ENCODE measurements at places on chromosomes 4 and X.

GRCh38 chr4:16083241-16084191 is at the start of gene PROM1:
Gene PROM1 (minus strand): TSS chr4:16084023. CDS start chr4:16075906, 8,117 bp downstream.
- DNase-seq: peak; percentile 85

- DNase-seq: no peak
Observed at GRCh38 chr4:44668526-44668925, 9.7 kb upstream of the GUF1 start.

DNA sequence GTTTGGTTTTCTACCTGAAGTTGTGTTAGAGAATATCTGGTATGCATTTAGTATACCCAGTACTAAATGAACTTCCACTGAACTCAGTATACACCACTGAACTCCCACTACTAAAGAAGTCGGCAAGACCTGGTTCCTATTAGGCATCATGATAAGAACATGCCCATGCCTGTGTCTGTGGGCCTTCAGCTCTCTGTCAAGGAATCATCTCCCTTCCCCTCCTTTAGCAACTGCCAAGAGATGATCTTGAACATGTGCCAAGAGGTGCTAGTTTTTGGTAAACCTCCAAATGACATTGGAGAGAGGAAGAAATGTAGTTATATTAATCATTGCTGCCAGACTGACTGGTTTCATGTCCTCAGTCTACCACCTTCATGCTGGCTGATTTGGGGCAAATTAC is 113.2 kb downstream of the ATP10D start:
- DNase-seq: no peak

DNA sequence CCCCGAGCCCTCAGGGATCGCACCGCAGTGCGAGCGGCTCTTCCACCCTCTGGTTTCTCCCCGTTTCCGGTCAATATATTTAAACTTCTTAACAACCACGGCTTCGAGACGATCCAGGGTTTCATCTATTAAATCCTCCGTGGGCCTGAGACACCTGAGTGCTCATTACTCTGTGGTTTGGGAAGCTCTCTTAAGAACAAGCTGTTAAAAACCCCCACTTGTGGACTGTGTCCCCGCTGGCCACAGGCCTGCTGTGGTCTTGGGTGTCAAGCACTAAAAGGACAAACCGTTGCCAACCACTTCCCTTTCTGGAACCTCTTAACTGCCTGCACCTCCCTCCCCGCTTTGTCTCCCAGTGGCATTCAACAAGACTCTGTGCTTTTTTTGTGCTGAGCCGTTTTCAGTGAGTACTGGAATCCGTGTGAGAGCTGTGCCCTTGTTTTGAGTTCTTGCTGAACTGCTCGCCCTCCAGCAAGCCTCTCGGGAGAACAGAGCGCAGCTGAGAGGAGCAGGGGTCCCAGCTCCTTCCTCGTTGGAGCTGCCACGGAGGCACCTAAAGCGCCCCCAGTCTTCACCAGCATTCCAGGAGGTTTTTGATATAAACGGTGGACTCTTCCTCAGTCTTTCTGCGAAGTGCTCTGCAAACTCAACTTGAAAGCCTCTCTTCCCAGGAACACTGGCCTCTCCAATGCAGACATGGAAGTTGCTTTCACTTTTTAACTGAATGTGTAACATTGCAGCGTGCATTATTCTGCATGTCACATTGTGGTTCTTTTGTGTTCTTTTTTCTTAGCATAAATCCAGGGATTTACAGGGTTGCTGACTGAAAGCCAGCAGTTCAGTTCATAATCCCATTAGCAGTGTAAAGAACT is 691 bp upstream of the IGFBP7 start:
- peak; percentile 82 for DNase-seq

GRCh38 chr4:100422894-100423293 is 94.9 kb downstream of the EMCN start:
- no peak for DNase-seq

- peak; percentile 76 for DNase-seq
Observed at GRCh38 chrX:40154853-40155588, 57.3 kb upstream of the BCOR start.

GRCh38 chr4:15374656-15375055 is 53.2 kb upstream of the C1QTNF7 start:
- no peak for DNase-seq

DNA sequence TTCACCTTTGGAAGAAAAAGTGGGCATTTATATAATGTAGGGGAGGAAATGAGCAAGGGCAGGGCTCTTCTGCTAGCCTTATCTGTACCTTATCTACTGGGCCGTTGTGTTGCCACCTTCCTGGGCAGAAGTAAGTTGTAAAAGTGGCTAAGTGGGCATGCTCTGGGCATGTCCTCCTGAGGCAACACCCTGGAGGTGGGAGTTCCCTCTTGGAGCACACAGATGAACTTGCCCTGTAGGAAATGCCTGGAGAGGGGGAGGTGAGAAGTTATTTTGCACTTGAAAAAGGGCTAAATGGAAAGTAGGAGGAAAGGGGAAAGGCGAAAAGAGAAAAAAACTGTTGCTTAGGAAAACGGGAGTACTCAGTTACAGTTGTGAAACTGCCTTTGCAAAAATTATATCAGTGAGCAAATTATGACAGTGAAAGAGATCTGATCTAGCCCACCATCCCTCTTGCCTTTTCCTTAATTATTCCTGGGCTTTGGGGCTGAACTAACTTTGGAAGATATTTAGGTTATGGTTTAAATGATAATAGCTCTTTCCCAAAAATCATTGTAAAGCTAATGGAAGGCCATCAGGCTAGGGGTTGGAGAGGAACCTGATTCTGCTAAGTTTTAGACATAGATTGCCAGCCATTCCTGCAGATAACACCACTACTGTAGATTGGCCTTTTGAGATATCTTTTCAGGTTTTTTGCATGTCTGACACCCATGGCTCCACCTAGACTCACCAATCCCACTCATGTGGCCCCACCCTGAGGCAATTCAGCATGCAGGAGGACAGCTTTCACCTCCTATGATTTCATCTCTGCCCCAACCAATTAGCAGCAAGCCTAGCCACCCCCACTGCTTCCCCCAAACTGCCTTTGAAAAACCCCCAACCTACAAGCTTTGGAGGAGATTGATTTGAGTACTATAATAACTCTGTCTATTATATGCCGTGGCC is 20.5 kb upstream of the ZNF81 start:
- no peak for DNase-seq

DNA sequence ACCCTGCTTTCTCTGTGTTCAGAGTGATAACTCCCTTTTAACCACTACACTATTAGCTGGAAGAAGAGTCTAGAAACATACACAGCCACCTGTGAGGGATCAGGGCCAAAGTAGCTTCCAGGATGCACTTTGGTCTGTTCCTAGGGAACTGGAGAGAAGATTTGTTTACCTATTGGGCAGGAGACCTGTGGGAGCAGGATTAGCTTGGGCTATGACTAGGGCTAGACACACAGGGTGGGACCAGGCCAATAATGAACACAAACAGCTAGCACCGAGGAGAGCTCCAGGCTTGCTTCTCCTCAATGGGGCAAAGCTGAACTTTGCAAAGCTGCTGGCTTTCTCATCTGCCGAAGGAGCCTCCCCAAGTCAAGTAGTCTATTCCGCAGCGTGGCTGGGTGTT is 24.4 kb upstream of the MAP7D3 start:
- no peak for DNase-seq

GRCh38 chr4:188822698-188823097 is 683.5 kb downstream of the TRIML1 start:
- DNase-seq: no peak

DNA sequence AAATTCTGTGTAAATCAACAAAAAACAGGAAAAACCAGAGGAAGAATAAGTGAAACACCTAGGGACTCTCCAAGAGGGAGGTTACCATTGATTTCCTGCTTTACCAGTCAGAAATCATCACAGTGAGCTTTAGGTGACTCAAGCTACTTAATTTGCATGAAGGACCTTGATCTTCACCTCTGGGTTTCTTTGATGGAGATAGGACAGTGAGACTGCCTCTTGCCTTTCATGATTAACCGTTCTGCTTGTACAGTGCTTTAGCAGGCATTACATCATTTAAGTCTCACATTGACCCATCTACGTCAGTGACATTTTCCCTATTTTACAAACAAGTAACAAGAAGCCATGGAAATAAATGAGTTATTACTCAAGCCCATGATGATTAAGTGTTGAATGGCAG is 3.4 kb upstream of the GK start:
- no peak for DNase-seq

- no peak for DNase-seq
Observed at GRCh38 chrX:43961699-43962098, 11.5 kb downstream of the NDP start.

DNA sequence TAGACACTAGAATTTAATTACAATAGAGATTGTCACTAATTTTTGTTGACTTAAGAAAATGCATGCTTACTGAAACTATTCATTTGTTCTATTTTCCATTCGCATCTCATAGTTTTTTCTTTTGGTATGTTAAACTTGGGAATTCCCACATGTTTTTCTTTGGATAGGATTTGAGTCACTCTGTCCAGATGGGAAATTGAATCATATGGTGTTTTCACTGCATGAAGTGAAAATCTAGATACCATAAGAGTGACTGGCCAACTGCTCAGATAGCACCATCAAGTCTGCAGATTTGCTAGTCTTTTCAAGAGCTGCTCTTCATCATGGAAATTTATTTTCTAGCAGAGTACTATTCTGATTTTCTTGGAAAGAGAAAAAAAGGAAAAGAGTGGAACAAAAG is 172.6 kb downstream of the FAM47B start:
- no peak for DNase-seq

DNA sequence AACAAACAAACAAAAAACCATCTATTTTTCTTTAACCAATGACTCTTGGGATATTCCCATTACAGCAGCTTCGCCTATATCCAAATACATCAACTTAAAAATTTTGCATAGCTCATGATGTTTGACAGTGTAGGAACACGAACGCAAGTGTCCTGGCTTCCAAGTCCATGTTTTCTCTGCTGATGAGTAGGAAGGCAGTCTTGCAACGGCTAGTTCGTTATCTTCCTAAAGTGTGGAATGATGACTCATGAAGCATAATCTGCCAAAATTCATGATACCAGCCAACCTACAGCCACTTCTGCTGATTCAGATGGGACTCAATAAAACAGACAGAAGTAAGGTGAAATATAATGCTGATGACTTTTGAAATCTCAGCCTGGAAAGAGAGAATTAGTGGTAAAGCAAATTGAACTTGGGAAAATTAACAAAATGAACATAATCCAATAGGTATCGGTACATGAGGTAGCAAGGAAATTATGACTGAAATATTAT is 6.4 kb upstream of the SEPTIN11 start:
- no peak for DNase-seq

DNA sequence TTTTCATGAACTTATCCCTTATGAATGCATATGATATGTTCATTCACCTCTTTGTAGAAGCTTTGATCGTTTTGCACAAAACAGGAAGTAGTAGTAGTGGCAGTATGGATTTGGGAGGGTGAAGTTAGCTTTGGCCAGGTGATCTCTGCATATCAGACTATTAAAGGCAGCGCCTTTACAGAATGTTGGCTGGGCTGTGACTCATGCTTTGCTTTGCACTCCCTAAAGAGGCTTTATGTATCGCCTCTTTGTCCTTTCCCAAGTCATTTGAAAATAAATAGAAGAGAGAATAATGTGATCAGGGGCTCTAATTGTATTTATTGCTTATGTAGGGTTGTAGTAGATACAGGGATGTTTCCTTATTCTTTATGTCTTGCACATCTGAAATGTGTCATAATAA is 50.4 kb downstream of the SHROOM3 start:
- no peak for DNase-seq

GRCh38 chrX:46531442-46531841 is 13.8 kb downstream of the ZNF674 start:
- DNase-seq: no peak

DNA sequence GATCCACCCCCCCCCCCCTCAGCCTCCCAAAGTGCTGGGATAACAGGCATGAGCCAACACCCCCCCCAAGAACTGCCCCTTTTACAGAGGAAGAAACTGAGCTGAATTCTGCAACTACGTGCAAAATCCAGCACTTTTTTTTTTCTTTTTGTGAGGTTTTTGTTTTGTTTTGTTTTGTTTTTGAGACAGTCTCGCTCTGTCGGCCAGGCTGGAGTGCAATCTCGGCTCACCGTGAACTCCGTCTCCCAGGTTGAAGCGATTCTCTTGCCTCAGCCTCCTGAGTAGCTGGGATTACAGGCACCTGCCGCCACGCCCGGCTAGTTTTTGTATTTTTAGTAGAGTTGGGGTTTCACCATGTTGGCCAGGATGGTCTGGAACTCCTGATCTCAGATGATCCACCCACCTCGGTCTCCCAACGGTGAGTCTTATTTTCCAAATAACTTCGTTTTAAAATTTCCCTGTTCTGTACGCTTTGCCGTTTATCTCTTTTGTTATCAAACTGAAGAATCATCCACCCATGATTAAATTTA is 4.9 kb downstream of the CRLF2 start:
- no peak for DNase-seq
